ENCODE measurements at places on chromosomes 1 and 21.

- DNase-seq, result no peak
Observed at GRCh38 chr1:219171192-219171935, 2.3 kb upstream of the LYPLAL1 start.

DNA sequence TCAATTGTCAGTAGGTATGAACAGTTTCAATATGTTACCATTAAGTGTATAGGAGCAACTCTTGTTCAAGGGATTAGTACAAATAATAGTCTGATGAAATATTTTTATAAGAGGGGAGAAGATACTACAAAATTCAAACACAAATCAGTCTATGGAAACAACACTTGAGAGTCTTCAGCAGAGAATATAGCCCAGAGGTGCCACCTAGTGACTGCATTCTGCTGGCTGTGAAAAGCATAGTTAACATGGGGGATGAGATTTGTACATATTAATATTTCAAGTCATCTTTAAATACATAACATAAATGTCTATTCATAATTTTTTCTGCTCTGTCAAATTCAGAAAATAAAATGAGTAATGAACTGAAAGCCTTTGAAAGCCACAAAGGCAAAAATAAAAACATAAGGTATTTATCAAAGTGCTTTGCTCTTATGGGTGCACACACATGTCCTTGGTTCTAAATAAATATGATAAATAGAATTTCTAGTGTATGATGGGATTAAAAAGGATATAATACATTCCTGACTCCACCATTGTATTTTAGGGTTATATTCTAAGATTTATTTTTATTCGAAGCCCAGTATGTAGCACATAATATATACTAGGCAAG lies 440.9 kb upstream of the ZRANB2 start:
- DNase-seq, result peak; percentile 4

- DNase-seq, result no peak
Observed at GRCh38 chr1:217876896-217877295, 245.8 kb downstream of the SPATA17 start.

GRCh38 chr1:143680304-143680703 lies 291.5 kb downstream of the FAM72C start:
- no peak for DNase-seq

DNA sequence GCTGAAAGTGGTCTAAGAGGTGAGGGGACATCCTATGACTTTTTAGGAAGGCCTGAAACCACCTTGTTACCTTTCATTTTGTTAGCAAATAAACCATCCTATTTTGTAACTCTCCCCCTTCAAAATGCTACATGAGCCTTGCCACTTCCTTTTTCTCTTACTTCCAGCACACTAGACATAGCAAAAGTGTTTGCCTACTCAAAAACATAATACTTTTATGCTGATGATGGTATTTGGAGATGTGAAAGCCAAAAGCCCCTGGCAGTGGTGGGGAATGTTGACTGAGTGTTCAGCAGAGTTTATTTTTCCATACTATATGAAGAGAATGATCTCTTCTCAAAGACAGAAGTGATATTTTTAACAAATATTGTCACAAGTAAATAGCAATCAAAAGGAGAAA lies 134.2 kb downstream of the EDEM3 start:
- DNase-seq, result no peak

DNA sequence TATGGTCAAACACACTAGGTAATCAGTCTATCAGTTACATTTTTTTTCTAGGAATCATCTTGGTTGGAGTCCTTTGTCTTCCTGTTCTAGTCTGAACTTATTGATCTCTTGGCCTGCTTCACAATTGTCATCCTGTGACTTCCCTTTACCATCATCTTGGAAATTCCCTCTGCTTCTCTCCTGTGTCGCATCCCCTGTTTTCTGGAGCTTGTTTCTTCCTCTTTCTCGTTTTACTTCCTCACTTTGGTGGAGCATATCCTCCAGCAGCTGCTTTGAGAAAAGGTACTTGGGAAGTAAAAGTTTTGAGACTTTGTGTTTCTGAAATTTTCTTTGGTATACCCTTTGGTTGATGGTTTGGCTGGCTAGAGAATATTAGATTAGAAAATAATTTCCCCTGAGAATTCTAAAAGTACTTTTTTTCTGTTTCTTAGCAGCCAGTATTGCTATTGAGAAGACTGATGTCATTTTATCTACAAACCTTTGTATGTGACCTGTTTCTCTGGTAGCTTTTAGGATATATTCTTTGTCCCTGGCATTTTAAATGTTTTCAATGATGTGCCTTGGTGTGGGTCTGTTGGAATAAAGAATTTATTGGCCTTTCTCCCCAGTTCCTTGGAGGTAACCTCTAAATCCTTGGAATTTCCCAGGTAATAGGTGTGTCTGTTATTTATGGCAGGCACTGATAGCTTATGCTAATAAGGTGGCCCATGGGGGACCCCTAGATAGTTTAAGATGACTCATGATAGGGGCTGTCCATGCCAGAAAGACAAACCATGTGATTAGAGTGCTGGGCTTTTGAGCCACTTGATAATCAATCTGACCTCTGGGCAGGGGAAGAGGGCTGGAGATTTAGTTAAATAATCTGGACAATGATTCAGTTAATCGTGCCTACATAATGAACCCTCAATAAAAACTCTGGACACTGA lies 6.1 kb upstream of the MYCL start:
- DNase-seq, result no peak

DNA sequence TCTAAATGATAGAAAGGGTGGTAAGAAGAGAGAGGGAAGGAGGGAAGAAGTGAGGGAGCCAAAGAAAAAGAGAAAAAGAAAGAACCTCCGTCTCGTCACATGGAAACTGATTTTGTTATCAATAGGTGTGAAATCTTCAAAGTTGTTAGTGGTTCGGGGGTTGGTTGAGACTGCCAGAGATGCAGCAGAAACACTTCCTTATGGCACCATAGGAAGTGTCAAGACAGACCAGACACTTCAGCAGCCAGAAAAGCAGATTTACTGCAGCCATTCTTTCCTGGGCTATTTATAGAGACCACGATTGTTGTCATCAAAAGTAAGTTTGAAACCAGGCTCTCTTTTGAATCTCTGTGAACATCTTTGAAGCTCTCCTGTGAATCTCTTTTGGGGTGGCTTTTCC lies 150.5 kb downstream of the PLPPR5 start:
- DNase-seq, result no peak

DNA sequence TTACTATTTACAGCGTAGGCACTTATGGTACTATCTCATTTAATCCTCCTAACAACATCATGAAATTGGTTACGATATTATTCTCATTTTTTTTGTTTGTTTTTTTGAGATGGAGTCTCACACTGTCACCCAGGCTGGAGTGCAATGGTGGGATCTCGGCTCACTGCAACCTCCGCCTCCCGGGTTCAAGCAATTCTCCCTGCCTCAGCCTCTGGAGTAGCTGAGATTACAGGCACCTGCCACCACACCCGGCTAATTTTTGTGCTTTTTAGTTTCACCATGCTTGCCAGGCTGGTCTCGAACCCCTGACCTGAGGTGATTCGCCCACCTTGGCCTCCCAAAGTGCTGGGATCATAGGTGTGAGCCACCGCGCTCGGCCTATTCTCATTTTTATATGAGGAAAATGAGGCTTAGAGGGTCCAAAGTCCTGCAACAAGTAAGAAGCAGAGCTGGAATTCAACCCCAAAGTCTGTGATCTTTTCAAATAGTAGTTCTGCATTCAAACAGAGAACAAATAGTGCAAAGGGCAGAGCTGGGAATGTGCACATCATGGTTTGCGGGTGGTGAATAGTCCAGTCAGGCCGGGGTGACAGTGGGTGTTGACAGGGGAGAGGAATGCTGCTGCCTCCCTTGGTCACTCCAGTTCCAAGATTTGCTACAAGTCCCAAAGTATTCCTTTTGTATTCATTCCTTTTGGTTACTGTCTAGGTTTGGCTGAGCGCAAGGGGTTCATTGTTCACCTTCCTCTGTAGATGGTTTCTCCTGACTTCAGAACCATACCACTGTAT lies 4.6 kb downstream of the PRUNE1 start:
- DNase-seq, result no peak

DNA sequence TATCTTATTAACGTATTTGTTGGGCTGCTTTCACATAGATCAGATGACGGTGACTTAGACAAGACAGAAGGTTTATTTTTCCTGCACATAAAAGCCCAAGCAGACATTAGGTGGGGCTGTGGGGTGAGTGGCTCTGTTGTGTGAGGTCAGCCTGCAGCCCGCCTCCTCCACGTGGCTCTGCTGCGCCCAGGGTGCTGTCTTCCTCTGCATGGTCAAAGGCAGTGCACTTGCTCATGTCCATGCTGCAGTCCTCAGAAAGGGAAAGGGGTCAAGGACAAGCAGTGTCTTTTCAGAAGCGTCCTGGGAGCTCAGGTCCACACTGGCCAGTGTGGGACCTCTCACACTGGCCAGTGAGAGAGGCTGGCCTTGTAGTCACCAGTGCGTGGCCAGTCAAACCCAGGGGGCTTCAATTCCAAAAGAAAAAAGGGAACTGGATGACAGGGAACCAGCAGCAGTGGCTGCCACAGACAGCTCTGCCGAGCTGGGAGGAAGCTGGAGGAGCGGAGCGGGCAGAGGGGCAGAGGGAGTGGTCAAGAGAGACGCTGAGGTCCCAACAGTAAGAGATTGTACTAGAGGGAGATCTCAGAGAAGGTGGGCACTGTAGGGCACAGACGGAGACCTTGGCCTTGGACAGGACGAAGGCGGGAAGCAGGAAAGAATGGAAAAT lies 35.9 kb upstream of the SLC45A1 start:
- DNase-seq, result no peak

GRCh38 chr21:40680311-40680710 lies 166.6 kb downstream of the DSCAM start:
- no peak for DNase-seq

- DNase-seq, result no peak
Observed at GRCh38 chr1:211944733-211945500, 90.4 kb downstream of the INTS7 start.

DNA sequence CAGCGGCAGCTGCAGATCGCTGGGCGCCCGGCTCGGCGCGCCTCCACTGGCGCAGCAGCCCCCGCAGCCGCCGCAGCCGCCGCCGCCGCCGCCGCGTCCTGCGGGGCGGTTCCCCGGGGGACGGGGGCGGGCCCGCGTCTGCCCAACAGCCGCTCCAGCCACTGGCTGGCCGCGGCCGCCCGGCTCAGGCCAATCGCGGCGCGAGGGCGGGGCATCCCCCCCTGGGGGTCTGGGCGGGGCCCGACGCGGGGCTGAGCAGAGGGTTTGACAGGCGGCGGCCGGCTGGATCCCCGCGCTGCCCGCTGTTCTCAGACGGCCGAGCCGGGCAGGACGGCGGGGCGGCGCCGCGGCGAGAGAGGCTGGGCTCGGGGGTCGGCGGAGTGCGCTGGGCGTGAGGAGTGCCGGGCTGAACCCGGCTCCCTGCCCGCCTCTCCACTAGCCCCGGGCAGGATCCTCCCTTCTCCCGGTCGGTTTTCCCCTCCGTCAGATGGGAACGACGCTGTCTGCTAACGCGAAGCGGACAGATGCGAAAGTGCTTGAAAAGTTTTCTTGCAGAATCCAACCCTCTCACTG lies at the start of gene GLIS1:
Gene GLIS1 (minus strand): TSS at position 56 of the 573 bp plus-strand sequence. CDS start 1,100 bp downstream, outside the sequence.
- peak; percentile 76 for DNase-seq

DNA sequence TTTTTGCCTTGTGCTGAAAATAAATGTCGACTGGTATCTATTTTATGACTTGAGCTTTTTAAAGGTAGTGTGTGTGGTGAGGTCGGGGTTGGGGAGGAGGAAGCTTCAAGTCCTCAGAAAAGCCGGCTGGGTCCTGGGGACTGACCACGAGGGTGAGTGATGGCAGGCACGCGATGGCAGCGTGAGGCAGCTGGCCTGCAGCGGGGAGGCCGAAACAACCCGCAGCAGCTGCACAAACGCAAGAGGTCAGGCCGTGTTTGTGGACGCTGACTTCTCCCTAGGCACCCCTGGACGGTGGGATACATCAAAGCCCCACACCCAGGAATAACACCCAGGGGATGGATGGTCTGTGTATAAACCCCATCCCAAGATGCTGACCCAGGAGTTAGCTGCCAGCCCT lies 51.4 kb downstream of the ZBTB18 start:
- DNase-seq, result no peak

DNA sequence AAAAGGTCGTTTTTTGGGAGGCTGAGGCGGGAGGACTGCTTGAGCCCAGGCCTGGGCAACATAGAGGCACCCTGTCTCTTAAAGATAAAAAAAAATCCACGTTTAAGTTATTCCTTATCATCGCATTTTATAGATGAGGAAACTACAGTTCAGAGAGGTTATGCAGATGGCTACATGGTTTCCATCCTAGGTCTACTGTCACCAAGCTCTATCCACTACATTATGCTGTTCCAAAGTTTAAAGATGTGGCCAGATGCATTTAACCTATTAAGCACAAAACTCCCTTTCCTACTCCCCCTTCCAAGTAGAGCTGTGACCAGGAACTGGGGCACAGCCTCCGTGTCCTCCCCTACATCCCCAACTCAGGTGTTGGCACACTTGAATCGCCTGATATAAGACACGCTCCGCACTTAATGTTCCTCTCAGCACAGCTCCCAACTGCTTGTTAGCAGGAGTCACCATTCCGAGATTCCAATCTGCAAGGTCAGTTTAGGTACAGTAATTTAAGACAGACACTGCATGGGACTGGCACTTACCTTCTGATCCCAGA lies 1.3 kb downstream of the TAF5L start:
- DNase-seq, result no peak

- no peak for DNase-seq
Observed at GRCh38 chr1:65431111-65431705, 10.7 kb downstream of the LEPR start.

DNA sequence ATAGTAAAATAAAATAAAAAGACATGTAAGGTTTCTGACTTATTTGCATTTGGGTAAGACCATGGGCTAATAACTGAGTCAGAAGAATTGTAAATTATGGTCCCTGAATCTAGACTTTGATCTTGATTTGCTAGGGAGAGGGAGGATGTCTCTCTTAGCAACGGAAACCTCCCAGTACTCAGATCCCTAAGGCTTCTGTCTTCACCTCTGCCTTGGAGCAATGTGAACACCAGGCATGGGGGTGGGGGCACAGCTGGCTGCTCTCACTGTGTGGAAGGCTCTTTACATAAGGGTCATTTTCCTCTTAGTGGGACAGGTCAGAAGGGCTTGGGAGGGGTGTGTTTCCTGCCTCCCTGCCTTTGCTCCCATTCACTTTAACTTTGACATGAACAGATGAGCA lies 17.0 kb upstream of the TMEM54 start:
- no peak for DNase-seq

- DNase-seq, result no peak
Observed at GRCh38 chr1:69191335-69191734, 376.4 kb upstream of the LRRC7 start.

DNA sequence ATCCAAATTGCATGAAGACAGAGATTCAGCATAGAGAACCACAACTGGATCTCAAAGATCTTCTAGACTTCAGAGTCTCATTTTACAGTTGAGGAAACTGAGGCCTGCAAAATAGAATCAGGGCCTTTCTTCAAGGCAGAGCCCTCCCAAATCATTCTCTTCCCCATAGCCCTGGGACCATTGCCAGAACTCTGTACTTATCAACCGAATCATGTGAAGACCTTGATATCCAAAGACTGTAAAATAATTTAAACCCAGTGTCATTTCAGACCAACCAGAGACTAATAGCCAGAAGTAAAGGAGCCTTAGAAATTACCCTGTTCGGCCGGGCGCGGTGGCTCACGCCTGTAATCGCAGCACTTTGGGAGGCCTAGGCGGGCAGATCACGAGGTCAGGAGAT lies 90.1 kb downstream of the DTL start:
- no peak for DNase-seq
